ENCODE measurements at places on chromosomes 13 and 19.

- DNase-seq, result no peak
Observed at GRCh38 chr13:20418953-20419352, 106.7 kb downstream of the CRYL1 start.

DNA sequence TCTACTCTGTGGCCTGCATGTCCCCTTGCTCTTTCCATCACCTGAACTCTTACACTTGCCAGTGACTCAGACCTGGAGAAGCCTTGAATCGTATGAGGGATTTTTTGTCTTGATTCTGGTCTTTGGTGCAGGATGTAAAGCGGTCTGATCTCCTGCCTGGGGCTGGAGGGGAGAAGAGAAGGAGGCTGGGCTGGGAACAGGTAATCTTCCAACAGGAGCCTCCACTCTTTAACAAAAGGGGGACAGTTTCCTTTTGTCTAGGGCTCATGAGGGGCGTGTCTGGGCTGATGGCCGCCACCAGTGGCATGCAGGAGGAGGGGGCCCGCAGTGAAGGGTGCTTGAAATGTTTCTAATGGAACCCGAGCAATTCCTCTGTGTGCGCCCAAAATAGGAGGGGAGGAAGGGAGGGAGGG lies 24.7 kb downstream of the NFIX start:
- no peak for DNase-seq

GRCh38 chr19:40799558-40800338 lies 757 bp downstream of the EGLN2 start:
- no peak for DNase-seq

GRCh38 chr13:113742445-113743120 lies 16.4 kb upstream of the TMEM255B start:
- no peak for DNase-seq

DNA sequence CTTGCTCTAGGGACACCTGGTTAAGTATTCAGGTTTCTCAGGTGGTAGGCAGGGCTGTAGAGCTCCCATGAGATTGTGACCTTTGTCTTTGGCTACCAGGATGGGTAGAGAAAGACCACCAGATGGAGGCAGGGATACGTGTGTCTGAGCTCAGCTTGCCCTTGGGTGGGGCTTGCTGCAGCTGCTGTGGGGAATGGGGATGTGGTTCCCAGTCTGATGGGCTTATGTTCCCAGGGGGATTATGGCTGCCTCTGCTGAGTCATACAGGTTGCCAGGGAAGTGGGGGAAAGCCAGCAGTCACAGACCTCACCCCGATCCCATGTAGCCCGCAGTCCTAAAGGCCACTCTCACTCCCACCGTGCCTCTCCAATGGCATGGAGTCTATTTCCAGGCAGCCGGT lies 659.9 kb upstream of the KLF12 start:
- no peak for DNase-seq

All from activated CD4-positive, alpha-beta T cell treated with anti-CD3 and anti-CD28 coated beads, Interleukin-2, amount 50 U/mL, for 1 hour (primary cell).